ENCODE measurements at places on chromosomes 1 and 21.

DNA sequence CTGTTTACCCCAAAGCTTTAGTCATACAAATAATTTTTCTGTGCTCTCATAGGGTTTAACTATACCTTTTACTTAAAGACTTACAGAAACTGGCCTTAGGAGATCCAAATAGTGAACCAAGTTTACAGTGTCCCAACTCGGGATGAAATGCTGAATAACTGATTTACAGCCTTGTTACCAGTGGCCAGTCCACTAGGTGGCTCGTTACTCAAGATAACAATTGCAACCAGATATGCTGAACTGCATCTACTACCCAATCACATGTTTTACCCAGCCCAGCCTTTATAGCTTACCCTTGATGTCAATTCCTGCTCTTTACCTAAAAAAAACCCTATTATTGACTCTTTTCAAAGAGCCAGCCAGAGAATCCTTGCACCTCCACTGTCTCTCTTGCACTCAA lies 1148.8 kb upstream of the ADGRL4 start:
- no peak for DNase-seq

GRCh38 chr1:7387053-7387927 lies 383.8 kb upstream of the VAMP3 start:
- DNase-seq, result no peak

DNA sequence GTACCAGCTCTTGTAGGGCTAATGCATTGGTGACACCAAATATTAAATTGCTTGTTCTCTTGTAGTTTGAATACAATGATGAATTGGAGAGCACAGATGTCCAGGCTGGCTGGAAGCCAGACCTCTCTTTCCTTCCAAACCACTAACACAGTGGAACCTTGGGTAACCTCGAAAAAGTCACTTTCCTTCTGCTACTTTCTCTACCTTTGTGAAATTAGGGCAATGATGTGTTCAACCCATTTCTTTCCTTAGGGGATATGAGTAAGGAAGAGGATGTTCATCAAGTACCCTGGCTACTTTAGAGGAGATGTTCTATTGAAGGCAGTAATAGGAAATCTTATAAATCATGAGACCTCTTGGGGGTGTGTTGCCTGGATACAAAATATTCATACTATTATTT lies 55.7 kb downstream of the XCL2 start:
- no peak for DNase-seq

DNA sequence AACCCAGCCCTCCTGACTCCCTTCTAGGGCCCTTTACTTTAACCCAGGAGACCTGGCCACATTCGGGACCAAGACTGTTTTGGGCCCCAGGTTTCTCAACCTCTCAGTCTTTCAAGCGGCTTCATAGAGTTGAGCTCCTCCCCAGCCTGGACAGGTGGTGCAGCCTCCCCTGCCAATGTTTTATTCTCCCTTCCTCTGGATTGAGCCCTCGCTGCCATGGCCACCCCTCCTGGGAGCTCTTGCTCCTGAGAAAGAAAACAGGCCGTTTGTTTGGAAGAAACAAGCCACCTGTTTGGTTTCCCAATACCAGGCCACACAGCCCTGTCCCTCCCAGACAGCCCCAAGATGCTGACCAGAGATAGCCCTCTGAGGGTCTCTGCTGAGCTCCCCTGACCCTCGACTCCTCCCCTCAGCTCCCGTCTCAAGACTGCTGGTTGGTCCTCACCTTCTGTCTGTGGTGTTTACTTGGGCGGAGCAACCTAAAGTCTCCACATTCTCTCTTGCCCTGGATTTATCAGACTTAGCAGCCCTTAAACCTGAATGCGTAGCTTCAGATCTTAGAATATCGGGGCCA lies 3.3 kb downstream of the TMEM51 start:
- DNase-seq, result no peak

GRCh38 chr1:230077011-230077410 lies 10.0 kb downstream of the GALNT2 start:
- DNase-seq, result no peak

DNA sequence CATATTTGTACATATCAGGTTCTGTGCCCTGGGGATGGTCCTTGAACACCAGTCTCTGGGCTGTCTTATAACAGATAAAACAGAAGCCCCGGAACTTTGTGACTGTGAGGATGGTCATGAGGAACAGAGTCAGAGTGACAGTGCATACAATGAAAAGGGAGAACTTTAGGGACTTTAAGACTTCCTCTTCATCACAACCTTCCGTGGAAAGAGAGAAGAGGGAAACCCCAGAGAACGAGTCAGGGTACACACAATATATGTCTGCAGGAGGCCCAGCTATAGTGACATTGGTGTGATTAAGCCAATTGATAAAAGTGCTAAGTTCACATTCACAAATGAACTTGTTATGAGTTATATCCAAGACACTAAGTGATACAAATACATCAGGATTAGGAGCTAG lies 32.1 kb downstream of the TLR5 start:
- no peak for DNase-seq

DNA sequence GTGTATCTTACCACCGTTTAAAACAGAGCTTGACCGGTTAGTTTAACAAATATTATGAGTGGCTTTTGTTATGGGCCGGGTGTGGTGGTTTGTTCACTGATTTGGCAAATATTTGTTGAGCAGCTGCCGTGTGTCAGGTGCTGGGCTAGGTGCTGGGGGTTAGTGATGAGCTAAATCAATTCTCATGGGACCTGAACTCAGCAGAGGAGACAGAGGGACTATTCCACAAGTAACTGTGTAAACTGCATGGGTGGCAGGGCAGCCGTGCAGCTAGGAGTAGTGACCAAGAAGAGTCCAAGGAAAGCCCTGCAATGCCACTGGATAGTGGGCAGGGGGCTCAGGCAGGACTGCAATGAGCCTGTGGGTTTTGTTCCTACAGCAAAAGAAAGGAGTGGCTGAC lies 11.2 kb upstream of the C2CD2 start:
- no peak for DNase-seq

DNA sequence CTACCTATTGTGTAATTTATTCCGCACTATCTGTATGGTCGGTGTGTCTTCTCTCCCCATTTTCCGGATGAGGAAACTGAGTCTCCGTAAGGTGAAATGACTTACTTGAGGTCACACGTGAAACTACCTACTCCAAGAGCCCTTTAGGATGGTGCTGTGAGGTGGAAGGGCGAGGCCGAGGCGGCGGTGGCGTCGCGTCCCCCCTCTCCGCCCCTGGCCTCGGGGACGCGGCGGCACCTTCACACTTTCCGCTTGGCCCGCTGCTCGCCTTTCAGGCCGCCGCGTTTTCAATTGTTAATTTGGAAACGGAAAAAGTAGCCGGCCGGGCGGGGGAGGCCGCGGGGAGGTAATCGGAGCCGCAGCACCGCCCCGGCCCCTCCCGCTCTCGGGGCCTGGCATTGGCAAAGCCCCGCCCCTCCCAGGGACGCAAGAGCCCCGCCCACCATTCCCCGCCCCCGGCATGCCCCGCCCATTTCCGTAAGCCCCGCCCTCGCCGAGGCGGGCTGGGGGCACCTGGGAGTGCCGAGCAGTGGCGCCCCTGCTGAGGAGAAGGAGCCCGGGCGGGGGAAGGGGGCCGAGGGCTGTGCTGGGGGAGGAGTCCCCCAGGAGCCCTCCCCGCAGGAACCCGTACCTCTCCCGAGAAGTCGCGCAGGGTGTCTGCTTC lies 18.6 kb downstream of the KCNQ4 start:
- peak; percentile 68 for DNase-seq

GRCh38 chr21:26490771-26491170 lies 82.3 kb downstream of the CYYR1 start:
- DNase-seq, result no peak

DNA sequence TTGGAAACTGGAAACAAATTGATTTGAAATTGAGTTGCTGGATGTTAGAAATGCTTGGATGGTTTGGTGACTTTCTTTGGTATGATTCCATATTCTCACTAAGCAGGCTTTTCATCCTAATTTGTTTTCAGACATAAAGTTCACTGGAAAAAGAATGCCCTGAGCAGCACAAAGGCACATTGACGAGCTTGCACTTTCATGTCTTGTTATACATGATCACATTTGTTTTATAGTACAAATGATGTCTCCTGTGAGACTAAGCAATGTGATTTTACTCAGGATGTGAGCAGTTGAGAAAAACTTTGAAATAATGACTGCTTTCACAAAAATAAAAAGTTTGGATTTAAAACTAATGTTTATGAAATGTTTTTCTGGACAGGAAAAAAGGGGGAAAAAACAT lies 63.6 kb downstream of the KCNT2 start:
- DNase-seq, result no peak

DNA sequence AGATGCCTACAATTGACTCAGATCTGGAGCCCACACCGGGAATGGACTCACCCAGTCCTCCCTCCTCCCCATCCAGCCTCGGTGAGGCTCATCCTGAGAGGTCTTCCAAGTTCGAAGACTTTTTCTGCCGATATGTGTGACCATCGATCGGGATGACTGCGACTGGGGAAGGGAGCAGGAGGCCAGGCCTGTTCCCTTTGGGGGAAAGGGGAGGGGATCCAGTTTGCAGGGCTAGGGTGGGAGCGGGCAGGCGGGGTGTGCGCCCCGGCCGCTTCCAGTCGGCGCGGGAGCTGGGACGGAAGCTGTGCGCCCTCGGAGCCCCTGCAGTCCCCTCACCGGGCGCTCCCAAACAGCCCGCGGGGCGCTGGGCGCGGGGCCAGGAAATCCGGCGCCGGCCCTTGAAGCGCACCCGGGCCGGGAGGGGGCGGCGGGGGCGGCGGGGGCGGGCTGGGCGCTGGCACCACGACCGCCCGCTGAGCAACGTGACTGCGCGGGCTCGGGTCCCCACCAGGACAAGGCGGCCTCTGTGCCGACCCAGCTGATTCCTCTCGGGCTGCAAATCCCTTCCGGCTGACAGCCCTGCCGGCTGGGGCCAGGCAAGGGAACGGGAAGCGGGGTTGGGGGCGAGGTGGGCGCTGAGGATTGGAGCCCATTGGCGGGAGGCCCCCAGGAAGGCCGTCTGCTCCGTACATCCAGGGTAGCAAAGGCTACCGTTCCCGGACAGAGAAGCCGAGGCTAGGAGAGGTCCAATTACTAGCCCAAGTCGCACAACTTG lies 103.9 kb downstream of the EBNA1BP2 start:
- DNase-seq, result no peak

DNA sequence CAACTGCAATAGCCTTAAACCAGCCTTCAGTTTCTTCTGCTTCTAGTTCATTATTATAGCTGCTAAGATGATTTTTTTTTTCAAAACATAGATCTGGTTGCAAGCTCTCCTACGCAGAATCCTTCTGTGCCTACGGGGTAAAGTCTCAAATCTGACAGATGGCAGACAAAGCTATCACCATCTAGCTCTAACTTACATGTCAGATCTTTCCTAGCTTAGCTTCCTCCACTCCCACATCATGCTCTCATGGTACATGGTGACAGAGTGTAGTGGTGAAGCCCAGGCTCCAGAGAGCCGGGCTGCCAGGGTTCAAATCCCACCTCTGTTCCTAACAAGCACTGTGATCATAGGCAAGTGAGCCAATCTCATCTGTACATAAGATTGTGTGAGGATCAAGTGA lies 24.2 kb upstream of the GUCA2B start:
- no peak for DNase-seq

GRCh38 chr1:44798481-44799365 lies 1.5 kb upstream of the PLK3 start:
- no peak for DNase-seq

DNA sequence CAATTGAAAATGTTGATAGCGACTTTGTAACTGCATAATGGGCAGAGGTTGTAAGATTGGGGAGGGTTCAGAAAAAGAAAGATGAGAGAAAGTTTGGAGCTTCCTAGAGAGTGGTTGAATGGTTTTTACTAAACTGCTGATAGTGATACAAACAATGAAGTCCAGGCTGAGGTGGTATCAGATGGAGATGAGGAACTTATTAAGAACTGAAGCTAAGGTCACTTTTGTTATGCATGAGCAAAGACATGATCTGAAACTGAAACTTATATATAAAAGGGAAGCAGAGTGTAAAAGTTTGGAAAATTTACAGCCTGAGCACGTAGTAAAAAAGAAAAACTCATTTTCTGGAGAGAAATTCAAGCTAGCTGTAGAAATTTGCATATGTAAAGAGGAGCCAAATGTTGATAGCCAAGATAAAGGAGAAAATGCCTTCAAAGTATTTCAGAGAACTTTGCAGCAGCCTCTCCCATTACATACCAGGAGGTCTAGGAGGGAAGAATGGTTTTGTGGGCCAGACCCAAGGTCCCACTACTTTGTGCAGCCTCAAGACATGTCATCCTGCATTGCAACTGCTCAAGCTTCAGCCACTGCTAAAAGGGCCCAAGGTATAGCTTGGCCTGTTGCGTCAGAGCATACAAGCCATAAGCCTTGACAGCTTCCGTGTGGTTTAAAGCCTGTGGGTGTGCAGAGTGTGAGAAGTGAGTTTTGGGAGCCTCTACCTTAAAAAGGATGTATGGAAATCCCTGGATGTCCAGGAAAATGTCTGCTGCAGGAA lies 843.9 kb downstream of the AMY1C start:
- DNase-seq, result no peak

DNA sequence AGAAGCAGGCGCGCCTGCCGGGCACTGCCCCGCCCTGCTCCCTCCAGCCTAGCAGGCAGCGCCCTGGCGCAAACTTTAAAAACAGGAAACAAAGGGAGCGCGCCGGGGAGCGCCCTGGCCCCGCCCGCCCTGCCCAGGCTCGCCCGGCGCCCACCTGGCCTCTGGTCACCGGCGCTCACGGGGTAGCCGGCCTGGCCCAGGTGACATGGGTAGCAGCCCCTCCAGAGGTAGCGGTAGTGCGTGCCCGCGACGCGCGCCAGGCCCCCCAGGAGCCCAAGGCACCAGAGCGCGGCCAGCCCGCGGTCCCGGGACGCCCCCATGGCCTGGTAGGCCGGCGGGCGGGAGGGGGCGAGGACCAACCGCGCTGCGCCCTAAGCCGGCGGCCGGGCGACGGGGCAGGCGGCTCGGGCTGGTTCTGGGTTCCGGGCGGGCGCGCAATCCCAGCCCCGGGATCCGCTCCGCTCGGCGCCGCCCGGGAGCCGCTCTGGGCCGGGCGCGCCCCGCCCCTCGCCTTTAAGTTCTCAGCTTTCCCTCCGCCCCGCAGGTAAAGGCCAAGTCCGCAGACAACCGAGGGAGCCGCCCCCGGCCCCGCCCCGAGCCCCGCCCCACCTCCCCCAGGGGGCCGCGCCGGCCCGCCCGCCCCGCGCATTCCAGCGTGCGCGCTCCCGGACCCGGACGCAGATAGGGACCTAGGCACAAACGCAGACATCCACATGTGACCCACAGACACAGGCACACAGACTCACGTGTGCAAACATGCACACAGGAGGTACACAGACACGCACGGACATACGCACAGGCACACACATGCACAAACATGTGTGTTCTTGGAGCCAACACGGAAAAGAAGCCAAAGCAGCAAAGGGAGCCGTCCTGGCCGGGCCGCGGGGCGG lies 76.7 kb downstream of the ARHGEF16 start:
- DNase-seq, result peak; percentile 52

DNA sequence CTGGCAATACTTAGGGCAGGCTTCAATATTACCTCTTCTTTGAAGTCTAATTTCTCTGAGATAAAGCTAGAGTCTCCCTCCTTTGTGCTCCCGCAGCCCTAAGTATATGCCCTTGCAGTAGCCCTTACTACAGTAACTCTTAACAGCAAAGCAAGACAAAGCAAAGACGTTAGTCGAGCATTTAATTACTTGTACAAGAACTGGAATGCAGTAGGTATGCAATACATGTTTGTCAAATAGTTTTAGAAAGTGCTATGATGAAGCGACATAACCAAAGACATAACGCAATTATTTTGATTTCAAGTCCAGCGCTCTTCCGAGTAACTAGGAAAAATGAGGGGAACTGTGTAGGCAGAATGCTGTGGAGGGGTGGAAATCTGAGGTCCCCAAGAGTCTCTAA lies 1.6 kb downstream of the P3H1 start:
- no peak for DNase-seq

- DNase-seq, result no peak
These were observed 180.1 kb downstream of the ZBTB18 start for GRCh38 chr1:244231193-244231571.
